ENCODE measurements at places on chromosomes 1 and 21.
A peak's percentile ranks its signal among the peaks of the same experiment; 100 is the strongest.

GRCh38 chr1:50262436-50262835 lies 153.7 kb downstream of the ELAVL4 start:
- DNase-seq = no peak

- no peak for DNase-seq
These were observed 86.0 kb downstream of the HHIPL2 start for GRCh38 chr1:222461941-222462340.

- peak; percentile 16 for DNase-seq
These were observed 25.1 kb upstream of the RUNX3 start for GRCh38 chr1:24955161-24955560.

- no peak for DNase-seq
These were observed 594.7 kb upstream of the CAMK1G start for GRCh38 chr1:208988811-208989222.

DNA sequence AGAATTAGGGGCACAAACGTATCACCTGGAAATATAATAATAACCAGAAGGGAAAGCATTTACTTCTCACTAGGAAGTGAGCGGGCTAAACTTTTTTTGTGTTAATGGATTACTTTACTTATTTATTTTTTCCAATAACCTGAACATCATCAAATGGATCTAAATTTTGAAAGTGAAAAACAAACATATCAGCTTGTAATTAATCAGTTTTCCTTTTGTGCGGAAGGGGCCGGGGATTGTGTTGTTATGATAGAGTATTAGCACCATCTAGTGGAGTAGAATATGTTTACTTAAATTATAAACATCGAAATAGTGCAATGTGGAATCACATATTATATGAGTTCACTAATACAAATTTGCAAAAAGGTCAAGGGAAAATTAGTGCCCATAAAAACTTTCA lies 9.0 kb downstream of the CFH start:
- peak; percentile 23 for DNase-seq

DNA sequence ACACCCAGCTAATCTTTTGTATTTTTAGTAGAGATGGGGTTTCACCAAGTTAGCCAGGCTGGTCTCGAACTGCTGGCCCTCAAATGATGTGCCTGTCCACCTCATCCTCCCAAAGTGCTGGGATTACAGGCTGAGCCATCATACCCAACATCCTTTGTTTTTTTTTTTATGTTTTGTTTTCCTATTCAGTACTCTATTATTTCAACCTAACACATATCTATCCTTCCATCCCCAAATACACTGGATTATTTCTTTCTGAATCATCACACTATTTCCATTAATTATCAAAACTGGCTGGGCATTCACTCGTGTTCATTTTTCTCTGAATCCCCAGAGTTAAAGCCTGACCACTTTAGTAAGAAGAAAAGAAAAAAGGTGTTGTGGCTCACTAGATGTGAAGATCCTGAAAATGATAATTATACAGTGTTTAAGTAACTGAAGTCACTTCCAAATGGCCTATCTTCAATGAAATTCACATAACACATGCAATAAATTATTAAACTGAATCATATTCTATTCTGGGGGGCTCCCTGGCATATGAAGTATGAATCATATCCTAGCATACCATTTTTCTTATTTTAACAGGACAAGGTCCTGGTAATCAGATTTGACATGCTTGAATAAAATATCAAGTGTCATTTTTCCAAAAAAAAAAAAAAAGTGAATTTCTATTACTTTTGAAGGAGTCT lies 1754.2 kb downstream of the BRINP3 start:
- DNase-seq = no peak

DNA sequence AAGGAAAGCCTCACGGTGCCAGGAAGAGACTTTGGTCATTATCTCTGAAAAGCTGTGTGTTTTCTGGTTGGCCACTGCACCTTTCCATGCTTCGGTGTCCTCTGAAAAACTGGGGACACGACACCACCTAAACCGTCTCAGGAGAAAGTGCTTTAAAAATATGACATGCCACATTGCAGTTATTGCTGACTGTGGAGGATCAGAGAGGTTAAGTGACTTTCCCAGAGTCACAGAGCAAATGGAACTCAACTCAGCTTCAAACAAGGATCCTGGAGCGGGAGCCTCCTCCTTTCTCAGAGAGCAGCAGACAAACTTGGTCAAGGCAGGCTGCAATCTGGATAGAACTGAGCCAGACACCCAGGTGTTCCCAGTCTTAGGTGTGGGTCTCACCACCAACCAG lies 13.8 kb downstream of the MYOM3 start:
- no peak for DNase-seq

DNA sequence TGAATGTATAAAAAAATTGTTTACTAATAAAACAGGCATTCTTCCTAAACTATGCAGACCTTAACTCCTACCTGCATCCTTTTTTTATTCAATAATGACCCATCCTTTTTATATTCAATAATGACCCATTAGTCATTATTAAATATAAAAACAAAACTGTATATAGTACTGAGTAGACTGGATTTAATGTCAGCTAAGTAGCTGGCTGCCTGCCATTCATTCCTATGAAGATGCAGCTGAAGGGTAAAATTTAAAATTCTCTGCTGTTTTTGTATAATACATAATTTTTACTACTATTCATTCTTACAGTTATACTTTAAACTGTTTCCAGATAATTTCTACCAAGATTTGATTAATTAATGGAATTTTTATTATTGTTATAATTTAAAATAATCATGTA lies 79.3 kb downstream of the DENND1B start:
- DNase-seq = no peak

DNA sequence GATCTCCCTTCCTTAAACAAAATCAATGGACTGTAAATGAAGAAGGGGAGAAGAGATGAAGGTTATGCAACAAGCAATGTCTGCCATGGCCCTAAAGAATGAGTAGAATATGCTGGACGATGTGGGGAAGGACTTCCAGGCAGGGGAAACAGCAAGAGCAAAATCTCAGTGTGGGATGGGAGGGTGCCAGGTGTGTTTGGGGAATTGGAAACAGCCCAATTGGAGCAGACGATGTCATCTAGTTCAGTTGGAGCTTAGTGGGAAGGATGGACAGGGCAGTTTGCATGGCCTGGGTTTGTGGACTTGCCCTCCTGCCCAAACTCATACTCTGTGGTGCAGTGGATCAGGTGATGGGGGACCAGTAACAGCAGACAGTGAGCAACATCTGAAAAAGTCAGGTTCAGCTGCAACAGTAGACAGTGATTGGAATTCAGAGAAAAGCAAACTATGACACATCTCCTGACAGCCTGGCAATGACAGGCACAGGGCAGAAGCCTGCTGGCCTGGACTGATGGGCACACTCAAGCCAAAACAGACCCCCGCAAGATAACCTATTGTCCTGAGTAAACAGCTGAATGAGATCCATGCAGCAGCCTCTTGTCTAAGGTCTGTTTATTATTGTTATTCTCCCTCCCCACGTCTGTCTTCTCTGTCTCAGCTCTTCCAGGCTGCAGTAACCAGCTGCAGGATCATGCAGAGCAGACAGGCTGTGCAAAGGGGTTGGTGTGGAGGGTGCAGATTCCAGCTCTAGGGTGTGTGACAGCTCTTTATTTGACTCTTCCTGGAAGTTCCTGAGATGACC lies 50.5 kb upstream of the PRELP start:
- DNase-seq = no peak

GRCh38 chr1:100528871-100529270 lies 9.1 kb upstream of the GPR88 start:
- DNase-seq = no peak

- no peak for DNase-seq
These were observed 154.9 kb downstream of the ST6GALNAC3 start for GRCh38 chr1:76229279-76230005.

- DNase-seq = no peak
These were observed 510.4 kb upstream of the PTBP2 start for GRCh38 chr1:96211202-96211601.

DNA sequence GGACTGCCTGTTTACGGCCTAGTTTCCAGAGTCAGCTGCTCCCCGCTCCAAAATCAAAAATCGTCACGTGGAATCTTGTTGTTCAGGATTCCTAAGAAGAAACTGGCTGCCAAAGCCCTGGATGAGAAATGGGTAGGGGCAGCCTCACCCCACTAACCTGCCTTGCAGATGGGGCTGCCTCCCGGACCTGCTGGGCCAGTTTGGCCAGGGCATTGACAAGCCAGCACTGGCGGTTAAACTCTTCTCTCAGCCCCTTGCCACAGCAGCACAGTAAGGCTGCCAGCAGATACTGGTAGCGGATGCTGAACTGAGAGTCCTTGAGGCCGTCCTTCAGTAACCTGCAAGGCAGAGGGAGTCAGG lies 31.6 kb upstream of the PPP1R15B start:
- DNase-seq = no peak

DNA sequence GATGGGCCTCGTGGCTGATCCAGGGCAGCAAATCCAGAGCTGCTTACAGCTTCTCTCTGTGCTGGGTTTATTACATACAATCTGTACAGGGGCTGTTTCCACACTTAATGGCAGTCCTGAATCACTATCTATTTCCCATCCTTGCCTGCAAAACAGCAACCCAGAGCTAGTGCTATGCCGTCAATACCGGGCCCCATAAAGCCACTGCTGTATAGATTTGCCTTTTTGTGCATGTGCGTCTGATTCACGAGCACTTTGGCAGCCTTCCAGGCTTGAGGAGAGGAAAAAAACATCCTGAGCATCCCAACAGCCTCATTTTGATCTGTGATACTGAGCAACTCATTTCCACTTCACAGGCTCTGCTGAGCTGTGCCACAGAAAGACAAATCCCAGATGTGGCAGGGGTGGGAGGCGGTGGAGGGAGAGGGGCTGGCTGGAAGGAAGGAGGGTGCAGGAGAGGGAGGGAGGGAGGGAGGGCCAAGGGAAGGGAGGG lies 65.2 kb upstream of the TARBP1 start:
- no peak for DNase-seq

- DNase-seq = no peak
These were observed 104.0 kb downstream of the NIBAN1 start for GRCh38 chr1:184870319-184870718.

GRCh38 chr1:158145173-158145719 lies 35.4 kb upstream of the CD1D start:
- no peak for DNase-seq

DNA sequence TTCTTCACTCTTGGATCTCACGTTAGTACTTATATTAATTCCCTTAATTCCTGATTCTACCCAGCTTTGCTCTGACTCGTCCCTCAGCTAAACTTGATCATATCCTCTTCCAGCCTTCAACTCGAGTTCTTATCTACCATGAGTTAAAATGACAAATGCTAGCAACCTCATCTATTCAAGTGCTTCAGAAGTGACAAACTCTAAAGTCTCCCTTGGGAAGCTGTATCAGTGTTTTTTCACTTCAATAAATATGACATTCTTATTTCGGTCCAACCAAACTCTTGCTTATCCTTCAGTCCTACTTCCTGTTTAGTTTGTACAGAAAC lies 75.3 kb downstream of the FOXJ3 start:
- DNase-seq = no peak

DNA sequence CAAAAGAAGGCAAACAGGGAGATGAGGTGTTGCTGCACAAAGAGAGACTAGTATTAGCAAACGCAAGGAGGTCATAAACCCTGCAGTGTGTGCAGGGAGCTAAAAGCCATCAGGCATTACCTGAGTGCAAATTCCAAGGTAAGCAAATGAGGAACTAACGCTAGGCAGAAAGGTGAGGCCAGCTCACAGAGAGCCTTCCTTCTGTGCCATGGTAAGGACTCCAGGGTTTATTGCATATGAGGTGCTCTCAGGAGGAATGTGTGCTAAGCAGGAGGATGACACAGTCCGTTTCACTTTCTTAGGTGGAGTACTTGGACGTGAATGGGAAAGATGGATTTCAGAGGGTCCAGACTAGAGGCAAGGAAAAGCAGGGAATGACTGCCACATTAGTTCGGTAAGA lies 44.6 kb upstream of the MYBPHL start:
- no peak for DNase-seq

DNA sequence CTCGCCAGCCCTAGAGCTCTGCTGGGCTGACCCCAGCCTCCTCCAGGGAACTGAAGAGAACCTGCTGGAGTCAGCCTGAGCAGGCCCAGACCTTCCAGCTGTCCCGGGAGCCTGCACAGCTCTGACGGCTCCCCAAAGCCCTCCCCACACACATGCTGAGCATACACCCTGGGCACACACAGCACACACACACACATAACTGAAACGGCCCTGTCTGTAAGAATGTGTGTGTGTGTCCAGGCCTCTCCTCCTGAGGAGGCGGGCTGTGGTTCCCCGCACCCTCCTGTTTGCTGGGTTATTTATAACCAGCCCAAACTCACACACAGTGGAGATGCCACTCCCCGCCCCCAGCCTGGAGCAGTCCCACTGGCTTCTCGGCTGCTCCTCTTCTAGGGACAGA lies 20.2 kb downstream of the SDC3 start:
- no peak for DNase-seq

- no peak for DNase-seq
These were observed 486.6 kb downstream of the SETD4 start for GRCh38 chr21:35573472-35574374.

- peak; percentile 56 for DNase-seq
These were observed 940 bp upstream of the PRKCZ start for GRCh38 chr1:2049225-2049717.

GRCh38 chr1:30600258-30600657 lies 123.1 kb downstream of the MATN1 start:
- DNase-seq = no peak

DNA sequence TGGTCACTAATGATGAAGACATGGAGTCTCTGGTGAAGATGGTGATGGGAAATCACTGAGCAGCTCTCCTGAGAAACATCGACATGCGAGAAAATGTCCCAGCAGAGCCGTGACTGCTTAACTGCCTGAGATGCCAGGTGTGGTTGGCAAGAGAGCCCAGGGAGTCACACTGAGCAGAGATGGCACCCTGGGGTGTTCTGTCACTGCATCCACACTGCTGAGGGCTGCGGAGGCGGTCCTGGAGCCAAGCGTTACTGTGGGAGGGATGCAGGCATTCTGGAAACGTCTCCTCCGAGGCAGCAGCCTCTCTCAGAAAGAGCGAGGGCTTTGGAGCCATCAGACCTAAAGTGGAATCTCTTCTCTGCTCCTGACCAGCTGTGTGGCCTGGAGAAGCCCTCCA lies 57.2 kb downstream of the EPHB2 start:
- no peak for DNase-seq

DNA sequence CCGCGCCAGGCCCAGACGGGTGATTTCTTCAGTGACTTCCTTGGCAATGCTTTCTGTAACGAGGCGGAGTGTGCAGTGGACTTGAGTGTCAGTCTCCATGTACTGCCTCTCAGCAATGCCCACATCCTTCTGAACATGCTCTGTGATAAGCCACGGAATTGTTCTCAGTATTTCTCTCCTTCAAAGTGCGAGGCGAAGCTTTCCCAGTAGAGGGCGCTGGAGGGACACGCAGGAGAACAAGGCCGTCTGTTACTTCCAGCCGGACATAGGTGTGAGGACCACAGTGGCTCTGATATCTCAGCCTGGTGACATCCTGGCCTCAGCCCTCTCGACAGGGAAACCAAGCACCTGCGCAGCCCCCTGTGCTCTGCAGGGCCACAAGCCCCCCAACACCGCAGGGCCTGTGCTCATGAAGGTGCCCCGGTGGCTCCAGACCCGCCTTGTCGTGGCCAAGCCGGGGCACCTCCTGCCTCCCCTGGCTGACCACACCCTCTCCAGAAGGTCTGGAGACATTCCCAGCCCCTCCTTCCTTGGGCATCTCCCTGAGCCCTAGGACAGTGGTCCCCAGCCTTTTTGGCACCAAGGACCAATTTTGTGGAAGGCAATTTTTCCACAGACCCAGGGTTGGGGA lies 46.1 kb upstream of the BACE2 start:
- peak; percentile 73 for DNase-seq
